ENCODE measurements at places on chromosomes 7 and 10.

GRCh38 chr10:7410862-7411670 is at the start of gene SFMBT2:
Gene SFMBT2, minus strand, starts transcription at chr10:7411034. Its CDS starts 29,136 bp downstream, at chr10:7381898.
- DNase-seq, result peak; percentile 43

- DNase-seq, result no peak
Observed at GRCh38 chr10:102262744-102263370, 17.5 kb downstream of the GBF1 start.

DNA sequence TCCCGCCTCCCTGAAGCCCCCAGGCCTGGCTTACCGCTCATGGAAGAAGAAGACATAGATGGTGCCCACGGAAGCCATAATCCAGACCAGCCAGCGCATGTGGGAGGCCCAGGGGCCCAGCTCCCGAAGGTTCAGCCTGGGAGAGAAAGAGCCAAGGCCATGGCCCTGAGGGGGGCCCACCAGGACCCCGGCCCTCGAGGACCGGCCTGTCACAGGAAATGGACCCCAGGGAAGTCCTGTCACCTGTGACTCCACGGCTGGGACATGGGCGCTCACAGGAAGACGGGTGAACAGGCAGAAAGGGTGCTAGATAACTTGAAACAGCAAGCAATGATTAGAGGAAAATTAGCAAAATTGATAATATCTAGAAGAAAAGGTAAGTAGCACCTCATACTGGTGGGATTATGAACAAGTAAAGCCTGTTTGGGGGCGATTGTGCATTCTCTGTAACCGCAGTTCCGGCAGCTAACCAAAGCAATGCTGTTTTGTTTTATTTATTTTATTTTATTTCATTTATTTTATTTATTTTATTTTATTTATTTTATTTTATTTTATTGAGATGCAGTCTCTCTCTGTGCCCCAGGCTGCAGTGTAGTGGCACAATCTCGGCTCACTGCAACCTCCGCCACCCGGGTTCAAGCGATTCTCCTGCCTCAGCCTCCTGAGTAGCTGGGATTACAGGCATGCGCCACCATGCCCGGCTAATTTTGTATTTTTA is 27.8 kb upstream of the RADIL start:
- DNase-seq, result no peak

- no peak for DNase-seq
Observed at GRCh38 chr10:52477305-52477704, 163.2 kb downstream of the DKK1 start.

GRCh38 chr10:50615658-50616057 is 8.1 kb downstream of the SGMS1 start:
- no peak for DNase-seq

GRCh38 chr10:3142146-3142875 is 30.3 kb downstream of the PITRM1 start:
- no peak for DNase-seq

GRCh38 chr7:30665449-30665848 is 16.8 kb downstream of the CRHR2 start:
- DNase-seq, result no peak

DNA sequence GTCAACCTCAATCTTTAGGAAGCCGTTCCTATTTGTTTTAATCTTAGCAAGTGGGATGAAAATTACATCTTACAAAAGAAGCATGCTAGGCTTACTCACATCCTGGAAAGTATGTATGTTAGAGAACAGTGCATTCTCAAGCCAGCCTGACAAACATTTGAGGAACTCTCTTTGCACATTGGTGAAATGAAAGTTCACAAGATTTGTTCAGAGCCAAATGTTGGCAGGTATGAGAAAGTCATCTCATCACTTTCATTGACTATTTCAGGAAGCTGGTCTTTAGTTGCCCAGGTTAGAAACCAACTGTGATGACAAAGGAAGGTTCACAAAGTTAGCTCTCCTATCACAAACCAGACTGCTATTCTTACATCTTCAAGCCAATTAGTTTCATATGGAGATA is 57.1 kb downstream of the ABCB1 start:
- DNase-seq, result no peak

DNA sequence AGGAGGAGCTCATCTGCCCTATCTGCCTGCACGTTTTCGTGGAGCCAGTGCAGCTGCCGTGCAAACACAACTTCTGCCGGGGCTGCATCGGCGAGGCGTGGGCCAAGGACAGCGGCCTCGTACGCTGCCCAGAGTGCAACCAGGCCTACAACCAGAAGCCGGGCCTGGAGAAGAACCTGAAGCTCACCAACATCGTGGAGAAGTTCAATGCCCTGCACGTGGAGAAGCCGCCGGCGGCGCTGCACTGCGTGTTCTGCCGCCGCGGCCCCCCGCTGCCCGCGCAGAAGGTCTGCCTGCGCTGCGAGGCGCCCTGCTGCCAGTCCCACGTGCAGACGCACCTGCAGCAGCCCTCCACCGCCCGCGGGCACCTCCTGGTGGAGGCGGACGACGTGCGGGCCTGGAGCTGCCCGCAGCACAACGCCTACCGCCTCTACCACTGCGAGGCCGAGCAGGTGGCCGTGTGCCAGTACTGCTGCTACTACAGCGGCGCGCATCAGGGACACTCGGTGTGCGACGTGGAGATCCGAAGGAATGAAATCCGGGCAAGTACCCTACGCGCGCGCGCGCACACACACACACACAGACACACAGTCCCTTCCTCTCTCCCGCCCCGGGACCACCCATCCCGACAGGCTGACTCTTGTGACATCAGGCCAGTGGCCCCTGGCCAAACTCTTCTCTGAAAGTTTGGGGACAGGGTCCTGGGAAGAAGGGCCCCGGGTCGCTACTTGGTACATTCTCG is 538 bp downstream of the TRIM8 start:
- peak; percentile 72 for DNase-seq

DNA sequence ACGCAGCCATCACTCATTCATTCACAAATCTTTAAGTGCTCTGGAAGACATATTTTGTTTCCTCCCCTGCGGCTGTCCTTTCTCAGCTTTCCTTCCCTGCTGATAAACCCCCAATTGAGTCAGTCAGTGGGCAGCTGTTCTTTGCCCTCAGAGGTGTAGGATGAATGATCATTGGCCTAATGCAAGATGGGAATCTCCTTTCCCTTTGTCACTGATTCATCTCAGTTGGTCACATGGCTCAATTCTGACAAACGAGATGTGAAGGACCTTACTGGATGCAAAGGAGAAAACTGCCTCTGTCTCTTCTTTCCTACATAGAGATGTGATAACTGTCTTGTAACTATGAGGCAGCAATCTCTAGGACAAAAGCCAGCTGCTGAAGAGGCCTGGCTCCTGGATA is 44.6 kb downstream of the COL28A1 start:
- DNase-seq, result no peak

DNA sequence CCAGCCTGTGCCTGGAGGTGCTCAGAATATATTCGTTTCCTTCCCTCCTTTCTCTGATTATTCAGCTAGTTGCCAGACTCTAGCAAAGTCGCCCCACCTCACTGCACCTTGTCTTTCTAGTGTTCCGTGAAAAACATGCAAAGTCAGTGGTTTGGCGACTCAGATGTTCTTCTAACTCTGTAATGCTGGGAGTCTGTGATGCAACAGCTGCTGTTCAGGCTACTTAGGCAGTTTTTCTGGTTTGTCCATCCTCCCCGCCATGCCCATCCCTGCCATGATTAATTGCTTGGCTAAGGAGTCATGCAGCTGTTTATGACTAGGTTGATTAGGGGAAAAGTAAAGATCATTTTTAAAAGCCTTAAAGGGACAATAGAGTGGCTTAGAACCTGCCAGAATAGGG is 99.4 kb downstream of the MTPN start:
- peak; percentile 58 for DNase-seq

- DNase-seq, result peak; percentile 83
Observed at GRCh38 chr7:32164341-32164996, 94.3 kb upstream of the PDE1C start.

- no peak for DNase-seq
Observed at GRCh38 chr10:49350846-49351532, 44.9 kb downstream of the DRGX start.

All from AG10803 (cell line).